ENCODE measurements at places on chromosomes 1 and 21. TPM values are rescaled to one million over a fixed set of nuclear protein-coding genes. Genes with fewer than 3 reads are reported as not detected.
A peak's percentile ranks its signal among the peaks of the same experiment; 100 is the strongest.

DNA sequence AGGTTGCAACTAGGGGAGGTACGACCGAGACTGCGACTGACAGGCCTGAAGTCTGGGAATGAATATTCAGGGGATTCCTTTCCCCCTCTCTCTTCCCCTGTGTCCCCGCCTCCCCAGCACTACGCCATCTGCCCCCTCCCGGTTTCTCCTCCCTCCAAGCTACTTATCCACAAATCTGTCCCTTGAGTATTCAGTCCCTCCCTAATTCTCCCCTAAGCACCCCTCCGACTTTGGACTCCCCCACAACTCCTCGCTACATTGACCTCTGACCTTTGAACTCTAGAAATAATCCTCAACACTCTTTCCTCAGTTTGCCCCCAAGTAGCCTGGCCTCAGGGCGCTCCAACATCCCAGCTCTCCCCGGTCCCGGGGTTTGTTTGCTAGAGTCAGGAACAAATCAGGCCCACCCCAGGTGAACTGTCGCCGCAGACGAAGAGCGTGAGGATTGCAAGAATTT, 393 bp downstream of the LYSMD1 start:
- no peak for DNase-seq

GRCh38 chr1:36822648-36823047, 211.7 kb downstream of the GRIK3 start:
- no peak for DNase-seq

GRCh38 chr1:14800500-14801076, 202.1 kb downstream of the KAZN start:
- no peak for DNase-seq

GRCh38 chr1:156488566-156489165, 11.9 kb downstream of the MEF2D start:
- no peak for DNase-seq

DNA sequence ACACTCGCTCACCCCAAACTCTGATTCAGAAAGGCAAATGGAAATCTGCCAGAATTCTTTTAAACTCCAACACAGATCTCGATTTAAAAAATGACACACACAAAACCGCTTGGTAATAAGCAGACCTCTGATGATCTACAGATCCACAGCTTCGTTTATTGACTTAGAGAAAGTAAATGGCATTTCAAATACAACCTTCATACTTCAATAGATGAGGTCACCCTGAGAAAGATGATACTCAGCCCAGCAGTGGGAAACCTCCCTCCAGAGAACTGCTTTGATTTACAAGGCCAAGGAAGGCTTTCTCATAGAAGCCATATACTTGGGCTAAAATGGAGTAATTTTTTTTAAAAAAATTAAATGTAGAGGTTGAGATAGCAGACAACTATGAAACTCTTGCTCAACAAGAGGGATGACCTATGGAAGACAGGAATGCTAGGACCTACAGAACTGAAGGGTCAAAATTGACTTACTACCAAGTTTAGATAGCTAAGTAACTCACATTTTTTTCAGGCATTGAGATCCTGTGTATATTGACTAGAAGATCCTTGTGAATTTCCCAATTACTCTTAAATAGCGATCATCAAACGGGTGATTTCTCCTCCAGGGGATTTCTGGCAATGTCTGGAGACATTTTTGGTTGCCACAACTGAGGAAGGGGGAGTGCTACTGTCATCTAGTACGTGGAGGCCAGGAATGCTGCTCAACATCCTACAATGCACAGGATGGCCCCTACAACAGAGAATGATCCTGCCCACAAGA, 143.9 kb downstream of the CLIC6 start:
- DNase-seq = no peak

DNA sequence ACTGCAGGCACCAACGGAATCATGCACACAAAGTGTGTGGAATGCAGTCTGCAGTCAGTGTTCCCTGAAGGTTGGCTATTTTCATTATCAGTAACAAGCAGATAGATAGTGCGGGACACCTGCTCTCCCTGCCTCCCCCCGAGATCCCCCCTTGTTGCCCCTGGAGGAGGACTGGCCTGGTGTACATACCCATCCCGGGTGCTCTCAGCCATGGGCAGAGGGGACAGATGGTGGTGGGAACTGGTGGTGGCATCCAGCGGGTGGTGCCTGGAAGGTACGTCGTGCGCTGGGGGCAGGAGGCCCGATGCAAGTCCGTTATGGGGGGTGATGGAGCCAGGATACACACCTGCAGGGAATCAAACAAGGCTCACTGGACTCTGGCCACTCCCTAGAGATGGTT, 55.2 kb downstream of the DMRTB1 start:
- DNase-seq = no peak

- no peak for DNase-seq
Observed at GRCh38 chr1:2073382-2074230, 23.4 kb downstream of the PRKCZ start.

GRCh38 chr1:156119503-156120209, 5.1 kb downstream of the LMNA start:
- peak; percentile 70 for DNase-seq

DNA sequence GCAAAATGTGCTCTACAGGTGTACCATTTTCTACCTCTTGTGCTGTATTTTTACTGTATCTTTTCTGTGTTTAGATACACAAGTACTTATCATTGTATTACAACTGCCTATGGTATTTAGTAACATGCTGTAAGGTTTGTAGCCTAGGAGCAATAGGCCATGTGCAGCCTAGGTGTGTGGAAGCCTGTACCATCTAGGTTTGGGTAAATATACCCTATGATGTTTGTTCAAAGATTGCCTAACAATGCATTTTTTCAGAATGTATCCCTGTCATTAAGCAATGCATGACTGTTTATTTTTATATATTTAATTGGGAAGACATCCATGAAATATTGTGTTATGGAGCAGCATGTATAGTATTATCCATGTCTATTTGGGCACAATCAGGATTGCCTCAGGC, 11.0 kb downstream of the ETV3L start:
- no peak for DNase-seq

- DNase-seq = no peak
Observed at GRCh38 chr21:36848730-36849274, 117.7 kb downstream of the HLCS start.

DNA sequence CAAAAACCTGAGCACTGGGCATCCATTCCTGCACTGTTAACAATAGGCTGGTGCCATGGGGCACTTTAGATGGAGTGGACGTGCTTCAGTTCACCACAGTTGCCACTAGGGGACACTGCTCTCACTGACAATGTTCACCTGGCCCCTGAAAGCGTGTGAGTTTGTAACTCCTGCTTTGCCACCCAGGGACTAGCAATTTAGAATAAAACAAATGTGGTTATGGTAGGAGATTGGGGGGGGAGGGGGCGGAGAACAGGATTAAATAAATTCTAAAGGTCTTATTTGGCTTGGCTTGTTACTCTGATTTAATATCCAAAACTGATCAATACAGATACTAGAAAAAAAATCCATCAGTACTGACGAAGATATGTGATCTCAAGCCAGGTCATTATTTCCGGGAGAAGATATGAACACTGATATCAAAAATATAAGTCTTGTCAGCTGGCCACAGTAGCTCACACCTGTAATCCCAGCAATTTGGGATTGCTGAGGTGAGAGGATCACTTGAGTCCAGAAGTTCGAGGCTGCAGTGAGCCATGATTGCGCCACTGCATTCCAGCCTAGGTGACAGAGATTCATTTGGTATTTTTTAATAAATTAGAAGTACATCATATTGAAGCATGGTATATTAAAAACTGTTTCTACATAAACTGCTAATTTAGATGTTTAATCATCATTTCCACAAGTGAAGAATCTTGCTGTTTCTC, 23.2 kb downstream of the INTS7 start:
- peak; percentile 51 for DNase-seq

DNA sequence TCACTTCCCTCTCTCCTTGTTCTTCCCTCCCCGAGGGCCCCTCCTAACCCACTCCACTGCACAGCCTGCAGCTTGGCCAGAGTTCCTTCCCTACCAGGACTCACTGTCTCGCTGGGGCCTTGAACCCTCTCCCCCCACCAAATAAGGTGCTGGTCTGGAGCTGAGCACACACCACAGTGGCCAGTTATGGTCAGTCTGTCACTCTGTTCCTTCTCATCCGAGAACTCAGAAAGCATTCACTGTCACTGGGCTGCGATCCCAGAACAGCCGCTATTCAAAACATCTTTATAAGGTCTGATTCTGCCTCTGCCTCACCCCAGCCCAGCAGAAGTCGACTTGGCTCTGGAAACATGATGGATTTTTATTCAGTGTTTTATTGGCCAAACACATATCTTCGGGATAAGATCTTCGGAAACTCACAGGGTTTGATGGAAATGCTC, 19.8 kb upstream of the LBR start:
- no peak for DNase-seq

DNA sequence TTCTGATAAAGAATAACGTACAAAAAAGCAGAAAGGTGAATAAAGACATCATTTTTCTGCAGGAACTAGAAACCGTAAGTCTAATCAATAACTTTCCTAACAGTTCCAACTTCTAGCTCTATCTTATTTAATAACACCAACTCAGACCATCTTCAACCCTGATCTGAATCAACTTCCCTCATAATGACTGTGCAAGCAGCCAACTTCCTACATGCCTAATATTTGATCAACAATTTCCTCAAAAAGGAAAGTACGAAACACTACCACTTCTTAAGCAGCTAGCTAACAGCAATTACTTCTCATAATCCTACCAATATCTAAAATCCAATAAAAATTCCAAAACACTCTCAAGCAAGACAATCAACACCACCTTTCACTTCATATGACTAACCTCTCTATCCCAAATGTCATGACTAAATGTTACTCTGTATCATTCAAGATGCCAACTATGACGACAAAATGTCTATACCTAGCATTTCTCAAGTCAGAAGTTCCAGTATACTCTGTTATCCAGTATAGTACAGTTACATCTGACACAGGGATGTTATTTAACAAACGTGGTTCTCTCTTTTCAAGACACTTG, 1.7 kb downstream of the COP1 start:
- peak; percentile 38 for DNase-seq

DNA sequence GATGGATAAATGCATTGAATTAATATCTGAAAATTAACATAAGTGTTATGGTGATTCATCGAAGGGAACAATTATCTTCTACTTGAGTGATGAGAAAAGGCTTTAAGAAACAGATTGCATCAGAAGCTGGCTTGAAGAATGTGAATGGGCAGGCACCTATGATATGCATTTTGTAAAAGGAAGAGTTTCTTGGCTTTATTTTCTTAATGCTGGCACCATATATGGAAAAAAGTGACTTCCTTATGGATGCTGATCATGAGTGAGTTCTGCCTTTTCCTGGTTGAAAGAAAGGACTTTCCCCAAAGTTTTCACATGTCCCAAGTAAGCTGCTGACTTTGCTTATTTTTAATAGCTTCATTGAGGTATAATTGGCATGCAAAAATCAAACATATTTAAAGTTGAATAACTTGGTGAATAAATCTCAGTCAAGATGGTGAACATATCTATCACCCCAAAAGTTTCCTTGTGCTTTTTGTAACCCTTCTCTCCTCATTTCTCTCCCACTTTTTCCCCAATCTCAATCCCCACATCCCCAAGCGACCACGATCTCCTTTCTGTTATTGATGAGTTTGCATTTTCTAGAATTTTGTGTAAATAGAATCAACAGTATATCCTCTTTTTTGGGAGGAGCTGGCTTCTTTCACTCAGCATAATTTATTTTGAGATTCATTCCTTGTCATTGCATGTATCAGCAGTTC, 74.2 kb downstream of the SPATA46 start:
- no peak for DNase-seq

DNA sequence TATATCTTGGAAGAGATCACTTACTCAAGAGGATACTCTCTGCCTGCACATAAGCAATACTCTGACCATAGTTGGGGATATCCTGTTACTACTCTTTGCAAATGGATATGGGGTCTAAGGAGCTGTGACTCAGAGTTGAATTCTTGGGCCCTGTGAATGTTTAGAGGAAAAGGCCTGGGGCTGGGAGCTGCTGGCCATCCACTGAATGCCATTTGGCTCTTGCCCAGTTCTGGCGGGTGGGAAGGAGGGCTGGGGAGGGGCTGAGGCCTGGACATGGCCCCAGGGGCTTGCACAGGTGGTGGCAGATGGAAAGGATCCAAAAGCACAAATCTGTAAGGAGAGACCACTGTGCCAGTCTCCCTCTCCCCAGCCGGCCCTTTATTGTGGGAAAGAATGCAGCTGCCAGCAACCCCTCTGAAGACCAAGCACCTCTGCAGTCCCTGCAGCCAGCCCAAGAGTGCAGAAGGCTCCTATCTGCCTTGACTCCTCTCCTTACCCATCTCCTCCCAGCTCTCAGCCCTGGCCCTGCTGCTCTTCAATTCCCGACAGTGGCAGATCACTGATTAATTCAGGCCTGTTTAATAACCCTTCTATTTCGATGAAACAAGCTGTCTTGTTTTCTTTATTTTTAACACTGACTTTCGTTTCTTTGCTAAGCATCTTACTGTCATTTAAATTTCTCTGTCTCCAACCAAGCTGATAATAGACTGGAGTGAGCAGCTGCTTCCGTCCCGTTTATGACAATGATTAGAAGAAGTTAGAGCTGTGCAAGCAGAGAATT, 12.1 kb downstream of the PLXNA2 start:
- DNase-seq = no peak

DNA sequence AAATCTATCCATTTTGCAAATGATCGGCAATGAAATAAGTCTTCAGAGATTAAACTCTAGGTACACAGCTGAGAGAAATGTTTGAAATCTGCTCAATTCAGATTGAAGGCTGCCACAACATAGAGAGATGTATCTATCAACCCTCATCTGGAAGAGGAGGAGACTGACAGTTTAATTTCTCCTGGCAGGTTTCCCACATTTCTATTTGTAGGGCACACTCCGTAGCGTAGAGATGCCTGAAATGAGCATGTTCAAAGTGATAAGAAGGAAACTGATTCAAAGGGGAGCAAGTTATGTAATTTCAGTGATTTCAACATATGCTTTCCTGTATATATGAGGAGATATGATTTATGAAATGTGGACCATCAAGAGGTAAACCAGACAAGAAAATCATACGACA, 44.1 kb downstream of the NIBAN1 start:
- no peak for DNase-seq

DNA sequence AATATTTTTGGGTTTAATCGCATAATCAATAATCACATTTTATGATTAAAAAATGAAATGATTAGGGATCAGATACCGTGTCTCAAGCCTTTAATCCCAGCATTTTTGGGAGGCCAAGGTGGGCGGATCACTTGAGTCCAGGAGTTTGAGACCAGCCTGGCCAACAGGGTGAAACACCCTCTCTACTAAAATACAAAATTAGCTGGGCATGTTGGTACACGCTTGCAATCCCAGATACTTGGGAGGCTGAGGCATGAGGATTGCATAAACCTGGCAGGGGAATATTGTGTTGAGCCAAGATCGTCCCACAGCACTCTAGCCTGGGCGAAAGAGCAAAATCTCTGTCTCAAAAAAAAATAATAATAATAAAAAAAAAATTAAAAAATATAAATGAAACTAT, 1581.4 kb downstream of the KCNT2 start:
- no peak for DNase-seq

SERINC2 gene
- total RNA-seq = 0.54 TPM

ALPL gene
- total RNA-seq = 0.81 TPM

RXFP4 gene
- not detected for total RNA-seq

DTL gene
- total RNA-seq = 7.3 TPM

BGLAP gene
- total RNA-seq = 1.9 TPM

RRP1B gene
- 17.8 TPM for total RNA-seq

OR10Z1 gene
- total RNA-seq = under 0.01 TPM

NFASC gene
- under 0.01 TPM for total RNA-seq
